ENCODE measurements at places on chromosomes 12 and 14.

- DNase-seq, result no peak
Observed at GRCh38 chr12:89889062-89889461, 180.4 kb upstream of the ATP2B1 start.

DNA sequence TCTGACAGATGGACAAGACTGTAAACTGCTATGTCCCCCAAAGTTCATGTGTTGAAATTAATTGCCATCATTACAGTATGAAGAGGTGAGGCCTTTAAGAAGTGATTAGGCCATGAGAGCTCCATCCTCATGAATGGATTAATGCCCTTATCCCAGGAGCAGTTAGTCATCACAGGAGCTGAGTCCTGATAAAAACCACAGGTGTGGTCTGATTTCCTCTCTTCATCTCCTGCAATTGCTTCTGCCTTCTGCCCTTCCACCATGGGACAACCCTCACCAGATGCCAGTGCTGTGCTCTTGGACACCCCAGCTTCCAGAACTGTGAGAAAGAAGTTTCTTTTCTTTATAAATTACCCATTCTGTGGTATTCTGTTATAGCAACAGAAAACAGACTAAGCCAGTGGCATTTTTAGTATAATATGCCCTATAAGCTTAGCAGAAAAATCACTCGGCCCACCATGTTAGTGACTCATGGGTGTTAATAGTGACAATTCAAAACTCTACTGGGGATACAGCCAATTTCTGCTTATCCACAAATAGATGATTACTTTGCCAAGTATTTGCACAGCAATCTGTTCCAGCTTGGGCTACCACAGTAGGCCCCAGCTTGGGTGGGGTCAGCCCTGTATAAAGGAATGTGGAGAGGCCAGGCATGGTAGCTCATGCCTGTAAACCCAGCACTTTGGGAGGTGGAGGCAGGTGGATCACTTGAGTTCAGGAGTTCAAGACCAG, 129.0 kb upstream of the BCL2L14 start:
- DNase-seq, result no peak

DNA sequence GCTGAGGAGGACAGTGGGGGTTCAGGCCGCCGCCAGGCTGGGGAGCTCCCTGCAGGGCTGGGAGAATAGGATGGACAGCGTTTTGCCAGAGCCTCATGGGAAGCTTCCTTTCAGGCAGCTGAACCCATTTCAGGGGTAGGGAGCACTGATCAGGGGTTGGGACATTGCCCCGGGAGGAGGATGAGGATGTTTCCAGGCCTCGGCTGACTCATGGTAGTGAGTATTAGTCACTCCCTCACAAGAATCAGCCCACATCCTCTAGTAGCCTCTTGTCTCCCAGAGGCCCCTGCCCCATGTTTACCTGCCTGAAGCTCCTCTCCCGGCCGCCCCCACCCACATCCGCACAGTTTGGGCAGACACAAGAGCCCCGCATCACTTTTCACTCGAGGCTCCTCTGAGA, 89.8 kb downstream of the ZFP36L1 start:
- DNase-seq, result no peak

DNA sequence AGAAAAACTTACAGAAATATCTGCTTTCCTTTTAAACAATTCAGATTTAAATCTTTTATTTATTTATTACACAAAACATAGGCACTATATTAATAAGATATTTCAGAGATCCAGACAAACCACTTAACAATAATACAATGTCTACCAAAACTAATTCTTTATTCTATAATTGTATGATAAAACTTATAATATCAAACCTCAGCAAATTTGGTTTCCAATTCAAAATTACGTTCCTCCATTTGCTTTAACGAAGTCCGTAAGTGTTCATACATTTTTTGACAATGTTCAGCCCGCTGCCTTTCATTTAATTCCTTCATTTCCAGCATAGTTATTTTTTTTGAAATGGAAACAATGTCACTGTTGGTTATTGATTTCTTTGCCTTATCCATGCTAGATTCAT, 48.3 kb downstream of the CEP290 start:
- no peak for DNase-seq

- no peak for DNase-seq
Observed at GRCh38 chr14:103593577-103593976, 30.8 kb downstream of the COA8 start.
